ENCODE measurements at places on chromosomes 4 and X. TPM values are rescaled to one million over a fixed set of nuclear protein-coding genes. Genes with fewer than 3 reads are reported as not detected.

DNA sequence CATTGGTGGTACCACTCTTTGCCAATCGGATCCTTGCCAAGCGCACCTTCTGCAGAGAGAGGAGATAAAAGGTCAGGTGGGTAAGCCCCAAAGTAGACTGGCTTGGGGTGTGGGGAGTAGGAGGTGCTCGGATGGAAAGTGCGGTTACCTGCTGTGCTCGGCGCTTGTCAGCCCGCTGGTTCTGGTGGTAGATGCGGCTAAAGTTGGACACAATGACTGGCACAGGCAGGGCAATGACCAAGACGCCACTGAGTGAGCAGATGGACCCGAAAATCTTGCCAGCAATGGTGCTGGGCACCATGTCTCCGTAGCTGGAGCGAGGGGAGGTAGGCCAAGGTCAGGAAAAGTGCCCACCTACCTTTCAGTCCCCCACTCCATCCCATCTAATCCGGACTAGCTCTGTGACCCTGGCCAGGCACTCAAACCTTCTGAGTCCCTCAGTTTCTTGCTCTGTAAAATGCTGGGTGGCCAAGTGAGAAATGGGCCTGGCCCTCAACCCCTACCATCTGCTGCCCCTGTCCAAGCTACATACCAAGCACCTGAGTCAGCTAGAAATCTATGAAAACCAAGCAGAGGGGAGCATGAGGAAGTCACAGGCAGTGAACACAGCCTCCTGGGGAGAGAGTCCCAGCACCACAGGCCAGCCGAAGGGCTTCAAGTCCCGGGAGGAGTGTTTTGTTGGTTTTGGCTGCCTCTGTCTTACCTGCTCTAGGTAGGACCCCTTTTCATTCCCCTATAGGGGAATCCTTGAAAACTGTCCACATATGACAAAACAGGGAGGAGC lies 4.7 kb downstream of the KCND1 start:
- H3K4me1 ChIP-seq = no peaks in the 10 kb centered on the region
- H3K27me3 ChIP-seq = no peaks in the 10 kb centered on the region
- H3K36me3 ChIP-seq = no peaks in the 10 kb centered on the region
- no peak overlapping the region for H3K27ac ChIP-seq
- no peak for DNase-seq

The GPC3 gene
- 5.8 TPM for total RNA-seq

DNA sequence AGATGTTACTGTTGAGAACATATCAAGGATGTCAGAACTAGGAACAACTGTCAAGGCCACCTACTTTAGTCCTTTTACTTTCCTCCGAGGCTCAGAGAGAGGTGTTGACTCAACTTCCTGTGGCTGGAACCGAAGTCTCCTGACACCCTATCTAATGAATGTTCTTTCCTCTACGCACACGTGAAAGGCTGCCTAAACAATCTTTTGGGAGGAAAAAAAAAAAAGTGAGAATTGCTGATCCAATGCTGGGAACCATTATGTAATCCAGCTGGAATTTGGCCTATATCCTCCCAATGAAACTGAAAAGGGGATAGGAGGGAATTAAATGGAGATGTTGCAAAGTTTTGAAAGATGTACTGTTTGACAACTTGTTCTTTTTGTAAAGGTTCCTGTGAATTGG lies 8.3 kb upstream of the MAP7D3 start:
- no peaks in the 10 kb centered on the region for H3K36me3 ChIP-seq
- H3K4me1 ChIP-seq = peaks cover 4% of the 10 kb centered on the region
- peak overlapping the region; percentile 48 for H3K27ac ChIP-seq
- no peak overlapping the region for H3K4me3 ChIP-seq

The FAM133A gene
- total RNA-seq = not detected

The MFAP3L gene
- total RNA-seq = 4.3 TPM

DNA sequence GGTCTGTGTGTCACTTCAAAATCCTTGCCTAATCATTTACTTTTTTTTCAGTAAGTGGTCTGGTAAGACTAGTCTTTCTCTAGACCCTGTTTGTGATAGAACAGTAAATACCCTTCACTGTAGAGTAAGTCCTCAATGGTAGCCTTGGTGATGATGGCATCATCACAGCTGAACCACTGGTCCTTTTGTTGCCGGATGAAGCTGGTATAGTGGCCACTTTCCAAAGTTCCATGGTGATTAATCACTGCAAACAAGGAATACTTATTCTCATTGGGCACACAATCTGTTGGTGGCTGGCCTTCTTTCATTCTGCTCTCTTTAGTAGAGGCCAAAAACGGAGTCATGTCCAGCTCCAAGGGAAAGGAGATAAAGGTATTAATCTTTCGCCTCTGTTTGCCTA lies 2.9 kb downstream of the USP51 start:
- no peaks in the 10 kb centered on the region for H3K36me3 ChIP-seq
- no peak overlapping the region for H3K4me3 ChIP-seq
- H3K27ac ChIP-seq = no peak overlapping the region
- no peaks in the 10 kb centered on the region for H3K27me3 ChIP-seq

The MAGED4B gene
- total RNA-seq = not detected

GRCh38 chr4:1249731-1250526 lies 999 bp upstream of the CTBP1 start:
- no peak for DNase-seq
- H3K36me3 ChIP-seq = no peaks in the 10 kb centered on the region
- no peaks in the 10 kb centered on the region for H3K27me3 ChIP-seq
- peak overlapping the region; percentile 81 for H3K4me3 ChIP-seq
- peak overlapping the region; percentile 94 for H3K27ac ChIP-seq

GRCh38 chrX:3815896-3816664 lies 102.6 kb upstream of the PRKX start:
- DNase-seq = peak; percentile 12
- no peaks in the 10 kb centered on the region for H3K4me1 ChIP-seq
- no peaks in the 10 kb centered on the region for H3K27me3 ChIP-seq

- H3K27me3 ChIP-seq = no peaks in the 10 kb centered on the region
- no peaks in the 10 kb centered on the region for H3K4me1 ChIP-seq
- H3K4me3 ChIP-seq = no peak overlapping the region
- no peak overlapping the region for H3K27ac ChIP-seq
- no peak for DNase-seq
Observed at GRCh38 chr4:183867247-183867646, 37.9 kb upstream of the STOX2 start.

The SYTL4 gene
- 2.5 TPM for total RNA-seq

The KLB gene
- total RNA-seq = not detected

GRCh38 chr4:185916231-185916630 lies 104.2 kb upstream of the SORBS2 start:
- no peak overlapping the region for H3K4me3 ChIP-seq
- peaks cover 8% of the 10 kb centered on the region for H3K27me3 ChIP-seq
- no peak for DNase-seq
- H3K36me3 ChIP-seq = no peaks in the 10 kb centered on the region

- H3K4me3 ChIP-seq = no peak overlapping the region
- H3K36me3 ChIP-seq = no peaks in the 10 kb centered on the region
- H3K4me1 ChIP-seq = no peaks in the 10 kb centered on the region
Observed at GRCh38 chr4:26510334-26510964, 20.2 kb upstream of the CCKAR start.

GRCh38 chr4:16779028-16779675 lies 119.3 kb downstream of the LDB2 start:
- H3K27ac ChIP-seq = no peak overlapping the region
- H3K4me3 ChIP-seq = no peak overlapping the region
- H3K36me3 ChIP-seq = no peaks in the 10 kb centered on the region
- no peak for DNase-seq
- H3K27me3 ChIP-seq = no peaks in the 10 kb centered on the region

- no peak for DNase-seq
- H3K4me3 ChIP-seq = no peak overlapping the region
- H3K4me1 ChIP-seq = no peaks in the 10 kb centered on the region
- no peaks in the 10 kb centered on the region for H3K27me3 ChIP-seq
Observed at GRCh38 chr4:44147571-44148075, 301.0 kb downstream of the KCTD8 start.

DNA sequence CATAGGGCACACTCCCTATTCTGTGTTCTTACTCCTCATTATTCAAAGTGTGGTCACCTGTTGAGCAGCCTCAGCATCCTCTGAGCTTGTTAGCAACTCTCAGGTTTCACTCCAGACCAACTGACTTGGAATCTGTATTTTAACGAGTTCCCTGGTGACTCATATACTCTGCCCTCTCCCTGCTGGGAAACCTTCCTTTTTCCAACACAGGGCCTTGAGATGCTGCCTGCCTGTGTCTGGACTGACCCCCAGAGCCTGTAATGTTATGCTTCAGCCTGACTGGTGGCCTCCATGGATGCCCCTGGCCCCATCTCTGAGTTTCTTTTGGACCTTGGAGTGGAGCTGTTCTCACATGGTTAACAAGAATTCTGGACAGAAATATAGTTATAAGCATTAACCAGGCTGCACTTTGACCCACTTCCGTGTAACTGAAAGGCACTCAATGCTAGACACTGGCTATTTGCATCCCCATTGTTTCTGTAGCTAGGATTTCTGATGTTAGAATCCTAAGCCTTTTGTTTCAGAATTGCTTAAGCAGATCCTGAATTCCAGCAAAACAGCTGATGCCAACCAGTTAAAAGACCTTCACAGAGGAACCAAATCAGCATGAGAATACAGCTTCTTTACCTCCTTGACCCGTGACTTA lies 262.6 kb downstream of the STIM2 start:
- H3K36me3 ChIP-seq = no peaks in the 10 kb centered on the region
- no peak overlapping the region for H3K4me3 ChIP-seq
- H3K4me1 ChIP-seq = no peaks in the 10 kb centered on the region
- no peak for DNase-seq

DNA sequence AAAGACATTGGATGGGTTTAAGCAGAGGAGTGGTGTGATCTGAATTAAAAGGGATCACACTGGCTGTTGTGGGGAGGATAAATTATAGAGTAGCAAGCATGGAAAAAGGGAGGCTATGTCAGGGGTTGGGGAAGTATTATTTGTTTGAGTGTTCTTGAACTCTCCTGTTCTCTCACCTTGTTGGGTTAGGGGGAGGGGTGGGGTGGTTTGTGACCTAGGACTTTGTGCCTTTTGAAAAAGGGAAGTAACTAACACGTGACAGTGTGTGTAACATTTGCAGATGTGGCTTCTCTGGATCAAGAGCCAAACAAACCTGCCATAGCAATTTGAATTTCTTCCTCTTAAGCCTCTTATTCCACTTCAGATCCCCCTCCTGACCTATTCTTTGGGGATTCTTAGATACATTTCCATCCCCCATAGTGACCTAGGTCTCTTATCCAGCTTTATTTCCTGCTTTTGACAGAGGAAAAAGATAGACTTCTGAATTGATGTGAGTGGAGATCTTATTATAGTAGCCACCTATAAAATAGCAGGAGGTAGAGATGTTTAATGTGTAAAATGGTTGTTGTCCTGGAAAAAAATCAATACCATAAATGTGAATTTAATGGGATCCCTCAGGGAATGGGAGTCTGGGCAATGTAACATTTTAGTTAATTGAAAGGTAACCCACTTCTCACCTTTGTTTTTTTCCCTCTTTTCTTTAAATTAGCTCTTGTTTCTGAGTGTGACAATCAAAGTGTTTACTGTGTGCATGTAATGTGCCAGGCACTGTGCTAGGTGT lies 120.4 kb downstream of the CT47B1 start:
- H3K27me3 ChIP-seq = no peaks in the 10 kb centered on the region
- H3K27ac ChIP-seq = no peak overlapping the region
- no peak for DNase-seq
- H3K36me3 ChIP-seq = no peaks in the 10 kb centered on the region
- H3K4me3 ChIP-seq = no peak overlapping the region
- H3K4me1 ChIP-seq = no peaks in the 10 kb centered on the region

- no peak overlapping the region for H3K4me3 ChIP-seq
- no peaks in the 10 kb centered on the region for H3K36me3 ChIP-seq
- no peak overlapping the region for H3K27ac ChIP-seq
- H3K27me3 ChIP-seq = peaks cover 7% of the 10 kb centered on the region
- no peak for DNase-seq
Observed at GRCh38 chrX:2541603-2542002, 40.8 kb upstream of the DHRSX start.

DNA sequence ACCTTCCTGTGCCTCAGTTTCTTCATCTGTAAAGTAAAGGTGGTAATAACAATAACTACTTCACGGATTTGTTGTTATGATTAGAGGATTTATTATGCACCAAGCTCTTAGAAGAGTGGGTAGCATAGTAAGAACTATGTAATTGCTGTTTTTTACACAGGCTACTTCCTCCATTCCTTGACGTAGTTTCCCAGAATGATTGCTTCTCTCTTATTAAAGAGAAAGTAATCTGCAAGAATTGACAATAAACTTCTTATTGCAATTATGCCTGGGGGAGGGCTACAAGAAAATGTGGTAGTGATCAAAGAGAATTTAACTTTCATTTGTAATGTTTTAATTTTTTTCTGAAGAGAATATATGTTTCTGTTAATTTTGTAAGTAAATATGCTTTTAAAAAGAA lies 238.7 kb downstream of the GASK1B start:
- H3K27me3 ChIP-seq = no peaks in the 10 kb centered on the region
- no peaks in the 10 kb centered on the region for H3K4me1 ChIP-seq
- H3K27ac ChIP-seq = no peak overlapping the region

DNA sequence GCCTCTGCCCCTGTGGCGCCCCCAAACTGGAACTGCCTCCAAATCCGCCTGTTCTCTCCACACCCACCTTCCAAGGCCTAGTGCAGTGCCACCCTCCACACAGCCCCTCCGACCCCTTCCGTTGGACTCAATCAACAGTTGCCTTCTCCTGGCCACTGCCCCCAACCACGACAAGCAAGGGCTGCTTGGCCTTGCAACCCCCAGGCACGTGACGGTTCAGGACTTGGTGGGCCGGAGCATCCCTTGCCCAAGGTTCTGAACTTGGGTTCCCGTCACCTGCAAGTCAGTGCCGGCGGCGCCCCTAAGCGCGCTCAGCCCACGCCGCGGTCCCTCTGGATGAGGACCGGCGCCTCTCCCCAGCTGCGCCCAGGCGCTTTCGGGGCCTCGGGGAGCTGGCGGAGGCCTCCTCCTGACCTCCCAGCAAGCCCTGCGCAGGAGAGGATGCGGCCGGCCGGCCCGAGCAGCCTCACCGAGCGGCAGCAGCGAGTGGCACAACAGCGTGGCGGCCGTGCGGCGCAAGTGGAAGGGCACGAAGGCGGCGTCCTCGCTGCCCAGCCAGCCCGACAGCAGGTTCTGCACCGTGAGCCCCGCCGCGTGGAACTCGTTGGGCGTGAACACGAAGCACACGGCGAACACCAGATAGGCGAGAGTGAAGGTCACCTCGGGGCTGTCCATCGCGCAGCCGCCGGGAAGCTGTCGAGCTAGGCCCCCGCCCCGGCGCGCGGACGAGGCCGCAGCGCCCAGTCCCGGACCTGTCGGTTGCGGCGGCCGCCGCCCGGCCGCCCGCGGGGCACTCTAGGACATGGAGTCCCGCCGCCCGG lies 750 bp downstream of the TMEM129 start:
- no peaks in the 10 kb centered on the region for H3K27me3 ChIP-seq
- DNase-seq = no peak
- H3K4me1 ChIP-seq = peaks cover 25% of the 10 kb centered on the region
- H3K4me3 ChIP-seq = peak overlapping the region; percentile 95

The SLC6A14 gene
- total RNA-seq = not detected

DNA sequence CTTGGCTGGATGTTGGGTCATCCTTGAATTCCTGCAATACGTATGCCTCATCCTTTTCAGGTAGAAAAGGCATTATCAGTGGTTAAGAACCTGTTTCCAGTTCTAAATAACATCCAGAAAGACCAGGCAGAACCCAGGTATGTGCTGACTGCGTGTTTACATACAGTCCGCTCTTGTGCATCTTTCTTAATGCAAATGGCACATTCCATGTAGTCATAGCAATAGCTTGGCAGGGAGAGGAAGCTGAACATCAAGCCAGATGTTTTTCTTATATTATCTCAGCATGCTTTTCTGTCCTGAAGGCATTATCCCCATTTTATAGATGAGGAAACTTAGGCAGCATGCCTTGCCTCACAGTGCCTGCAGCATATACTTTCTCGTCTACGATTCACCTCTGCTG lies 2.1 kb downstream of the DCLK2 start:
- H3K27ac ChIP-seq = no peak overlapping the region
- H3K36me3 ChIP-seq = no peaks in the 10 kb centered on the region
- peaks cover 4% of the 10 kb centered on the region for H3K4me1 ChIP-seq
- H3K27me3 ChIP-seq = peaks cover 2% of the 10 kb centered on the region
